ENCODE measurements at places on chromosomes 4 and X.

GRCh38 chr4:18138076-18138665 lies 116.6 kb upstream of the LCORL start:
- no peak for DNase-seq

DNA sequence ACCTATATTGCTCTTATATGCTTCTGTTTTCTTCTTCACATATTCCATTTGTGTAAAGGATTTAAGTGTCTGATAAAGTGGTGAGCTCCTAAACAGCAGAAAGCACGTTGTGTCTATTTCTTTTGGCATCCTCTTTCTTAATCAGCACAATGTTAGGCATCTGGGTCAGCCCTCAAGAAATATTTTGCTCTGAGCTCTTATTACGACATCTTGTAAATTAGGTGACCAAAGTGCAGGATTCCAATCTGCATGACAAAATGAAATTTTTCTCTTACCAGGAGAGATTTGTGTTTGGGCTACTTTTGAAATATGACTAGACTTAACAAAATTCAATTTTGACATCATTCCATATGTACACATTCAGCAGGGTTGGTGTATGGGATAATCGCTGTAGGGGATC lies 210.0 kb upstream of the IGFBP7 start:
- DNase-seq = no peak

- no peak for DNase-seq
These were observed 146.7 kb upstream of the PITX2 start for GRCh38 chr4:110769578-110769977.

DNA sequence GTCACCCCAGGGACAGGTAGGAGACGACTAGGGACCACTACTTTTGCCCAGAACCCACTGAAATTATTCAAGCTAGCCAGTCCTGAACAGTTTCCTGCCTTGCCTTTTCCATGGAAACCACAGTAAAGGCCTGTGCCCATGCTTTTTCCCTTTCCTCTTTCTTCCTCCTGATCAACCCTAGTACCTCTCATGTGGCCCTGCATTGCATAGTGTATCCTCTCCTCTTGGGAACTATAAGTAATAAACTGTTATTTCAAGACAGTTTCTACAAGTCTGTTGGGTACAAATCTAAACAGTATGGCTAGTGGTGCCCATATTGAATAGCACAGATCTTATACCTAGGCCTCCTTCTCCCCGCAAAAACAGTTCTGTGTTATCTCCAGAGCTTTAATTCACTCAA lies 14.5 kb downstream of the CISD2 start:
- DNase-seq = no peak

Data from smooth muscle cell of the brain vasculature (primary cell).